Breast epithelium (tissue), 4 donors: ENCODE measurements at places on chromosomes 4 and X. TPM values are rescaled to one million over a fixed set of nuclear protein-coding genes. Genes with fewer than 3 reads are reported as not detected.

GRCh38 chrX:40628506-40628905 lies 5.3 kb downstream of the MPC1L start:
- no peak for DNase-seq

DNA sequence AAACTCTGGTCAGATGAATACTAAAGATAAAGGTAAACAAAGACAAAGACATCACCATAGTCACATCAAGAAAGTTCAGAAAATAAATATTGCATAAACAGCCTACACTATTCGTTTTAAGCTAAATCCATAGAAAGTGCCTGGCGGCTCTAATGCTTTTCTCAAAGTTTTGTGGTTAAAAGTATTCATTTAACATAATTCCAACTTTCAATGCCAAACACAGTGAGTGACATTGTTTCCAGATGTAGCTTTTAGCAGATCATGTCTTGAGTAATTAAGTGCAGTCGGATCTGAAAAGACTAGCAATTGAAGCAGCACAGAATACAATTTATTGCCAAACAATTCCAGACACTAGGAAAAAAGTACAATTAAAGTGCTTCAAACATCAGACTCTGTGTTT lies 287.1 kb upstream of the ADGRL3 start:
- no peak for DNase-seq

- no peak for DNase-seq
Observed at GRCh38 chr4:144645631-144646522, at the start of gene HHIP. Gene HHIP (plus strand): TSS chr4:144646156. CDS start chr4:144646676, 520 bp downstream.

DNA sequence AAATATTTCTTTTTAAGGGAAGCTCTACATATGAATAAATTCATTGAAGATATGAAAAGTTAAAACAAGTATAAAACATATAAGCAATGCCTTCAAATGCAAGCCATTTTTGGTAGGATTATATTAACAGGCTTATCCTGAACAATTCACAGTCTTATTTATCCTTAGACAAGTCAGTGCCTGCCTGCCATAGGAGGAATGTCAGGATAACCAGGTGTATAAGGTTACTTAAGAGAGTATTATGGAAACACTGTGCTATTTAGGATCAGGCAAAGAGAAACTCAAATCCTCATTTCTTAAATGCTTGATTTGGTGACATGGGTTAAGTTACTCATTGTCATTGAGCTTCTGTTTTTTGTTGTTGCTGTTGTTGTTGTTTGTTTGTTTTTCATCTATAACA lies 2029.9 kb upstream of the AGA start:
- no peak for DNase-seq

DNA sequence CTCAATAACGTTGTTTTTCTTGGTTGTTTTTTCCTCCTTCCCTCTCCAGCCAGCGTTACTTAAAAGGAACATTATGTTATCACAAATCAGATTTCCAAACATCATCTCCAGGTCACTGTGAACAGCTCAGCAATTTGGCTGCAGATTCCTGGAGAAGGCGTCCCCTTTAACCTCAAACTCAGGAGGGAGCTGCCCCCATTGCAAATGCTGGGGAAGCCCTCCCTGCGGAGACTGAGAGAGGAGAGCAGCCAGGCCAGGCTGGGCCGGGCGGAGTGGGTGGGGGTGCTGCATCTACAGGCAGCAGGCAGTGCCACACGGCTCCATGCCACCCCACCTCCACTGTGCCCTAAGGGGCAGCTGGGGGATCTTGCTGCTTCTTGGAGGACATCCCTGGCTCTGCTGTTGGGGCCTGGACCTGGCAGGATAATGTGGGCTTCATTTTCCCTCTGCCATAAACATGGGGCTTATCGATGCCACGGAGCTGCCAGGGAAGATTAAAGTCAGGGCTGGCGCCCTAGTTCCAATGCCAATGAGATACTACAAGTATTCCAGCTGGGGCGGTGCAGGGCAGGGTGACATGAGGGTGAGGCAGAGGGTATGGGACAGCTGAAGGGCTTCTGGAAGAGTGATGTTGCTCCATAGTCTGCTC lies 148.8 kb downstream of the PJA1 start:
- DNase-seq, result no peak

DNA sequence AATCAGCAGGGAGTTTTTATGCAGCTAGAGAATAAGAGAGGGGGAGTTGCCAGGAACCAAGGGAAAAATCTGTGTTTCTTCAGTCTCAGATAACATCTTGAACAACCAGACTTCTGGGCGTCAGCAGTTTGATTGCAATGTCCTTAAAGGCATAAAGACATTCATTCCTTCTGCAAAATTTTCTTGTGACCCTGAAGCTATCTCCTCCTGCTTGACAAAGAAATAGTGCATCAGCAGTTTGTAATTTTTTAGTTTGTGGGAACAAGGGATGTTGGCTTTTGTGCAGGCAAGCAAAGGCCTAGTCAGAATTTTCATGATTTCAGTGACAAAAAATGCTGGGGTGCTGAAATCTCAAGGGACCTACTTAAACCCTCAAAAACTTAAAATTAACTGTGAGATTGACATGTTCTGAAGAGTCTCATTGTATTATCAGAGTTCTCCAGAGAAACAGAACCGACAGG lies 125.8 kb upstream of the UNC5C start:
- no peak for DNase-seq

PDE6B gene
- 2.7 TPM for total RNA-seq

USP9X gene
- 112 TPM for total RNA-seq

SLC25A5 gene
- 153 TPM for total RNA-seq
